Stimulated activated CD4-positive, alpha-beta T cell treated with anti-CD3 and anti-CD28 coated beads, TNF-alpha, amount 100 ng/mL, for 4 hours (primary cell): ENCODE measurements at places on chromosomes 5 and 9.

DNA sequence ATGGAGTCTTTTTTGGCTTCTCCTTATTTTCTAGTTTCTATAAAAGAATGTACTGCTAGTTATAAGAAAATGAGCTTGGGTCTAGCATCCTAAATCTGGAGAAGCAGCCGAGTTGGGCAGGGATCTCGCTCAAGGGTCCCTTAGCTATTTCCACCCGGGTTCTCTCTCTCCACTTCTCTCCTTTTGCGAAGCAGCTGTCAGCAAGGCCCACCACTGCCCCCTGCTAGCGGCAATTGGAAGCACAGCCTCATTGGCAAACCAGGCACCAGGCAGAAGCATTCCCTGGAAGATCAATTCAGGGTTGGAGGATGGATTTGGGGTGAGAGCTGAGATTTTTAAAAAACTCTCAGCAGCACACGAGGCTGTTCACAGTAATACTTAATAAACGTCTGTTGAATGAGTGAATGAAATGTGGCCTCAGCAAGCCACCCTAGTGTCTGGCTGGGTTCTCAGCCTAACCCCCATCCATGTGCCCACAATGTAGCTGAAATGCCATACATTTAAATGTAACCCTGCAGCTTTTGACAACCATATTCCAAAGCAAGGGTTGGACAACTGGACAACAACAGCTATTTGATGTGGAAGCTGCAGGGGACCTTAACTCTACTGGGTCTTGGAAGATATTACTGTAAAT, 34.6 kb upstream of the TNIP1 start:
- peak; percentile 58 for DNase-seq

GRCh38 chr5:84227236-84227635, 157.4 kb downstream of the EDIL3 start:
- no peak for DNase-seq

DNA sequence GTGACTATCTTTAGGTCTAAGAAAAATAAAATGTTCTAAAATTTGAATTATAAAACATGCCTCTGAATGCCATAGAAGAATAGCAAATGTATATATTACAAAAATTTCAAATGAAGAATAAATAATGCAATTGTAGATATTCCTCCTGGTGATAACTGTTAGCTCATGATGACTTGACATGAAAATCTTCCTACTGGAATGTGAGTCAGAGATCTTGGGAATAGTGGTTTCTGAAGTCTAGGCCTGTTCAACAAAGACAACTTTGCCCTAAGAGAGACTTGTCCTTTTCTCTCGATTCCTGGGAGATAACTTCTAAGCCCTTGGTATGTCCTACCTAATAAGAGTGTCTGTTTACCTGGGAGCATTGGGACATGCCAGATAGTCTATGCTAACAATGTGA, 746.3 kb upstream of the RIOK2 start:
- no peak for DNase-seq

- no peak for DNase-seq
Measured at GRCh38 chr5:130092991-130093390, 188.7 kb downstream of the CHSY3 start.

DNA sequence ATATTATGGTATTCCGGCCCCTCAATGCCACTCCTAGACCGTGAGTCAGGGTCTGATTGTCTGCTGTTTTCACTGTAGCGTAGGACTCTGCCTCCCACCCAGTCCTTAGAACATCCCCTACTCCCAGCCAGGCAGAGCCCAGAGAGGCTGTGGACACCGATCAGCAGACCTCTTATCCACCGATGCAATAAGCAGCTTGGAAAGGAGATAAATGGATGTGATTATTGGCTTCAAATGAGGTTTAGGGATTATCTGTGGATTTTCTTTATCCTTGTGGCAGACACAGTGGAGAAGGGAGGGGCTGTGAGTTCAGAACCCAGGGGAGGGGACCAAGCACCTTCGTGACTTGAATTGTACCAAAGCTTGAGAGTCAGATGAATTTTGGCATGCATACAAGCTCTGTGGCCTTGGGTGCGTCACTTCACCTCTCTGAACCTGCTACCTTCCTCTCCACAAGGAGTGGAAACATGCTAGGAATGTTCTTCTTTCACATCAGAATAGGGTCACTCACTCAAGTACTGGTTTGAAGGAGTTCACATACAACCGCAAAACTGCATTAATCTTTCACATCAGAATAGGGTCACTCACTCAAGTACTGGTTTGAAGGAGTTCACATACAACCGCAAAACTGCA, 83.1 kb upstream of the CPLX2 start:
- DNase-seq = no peak

DNA sequence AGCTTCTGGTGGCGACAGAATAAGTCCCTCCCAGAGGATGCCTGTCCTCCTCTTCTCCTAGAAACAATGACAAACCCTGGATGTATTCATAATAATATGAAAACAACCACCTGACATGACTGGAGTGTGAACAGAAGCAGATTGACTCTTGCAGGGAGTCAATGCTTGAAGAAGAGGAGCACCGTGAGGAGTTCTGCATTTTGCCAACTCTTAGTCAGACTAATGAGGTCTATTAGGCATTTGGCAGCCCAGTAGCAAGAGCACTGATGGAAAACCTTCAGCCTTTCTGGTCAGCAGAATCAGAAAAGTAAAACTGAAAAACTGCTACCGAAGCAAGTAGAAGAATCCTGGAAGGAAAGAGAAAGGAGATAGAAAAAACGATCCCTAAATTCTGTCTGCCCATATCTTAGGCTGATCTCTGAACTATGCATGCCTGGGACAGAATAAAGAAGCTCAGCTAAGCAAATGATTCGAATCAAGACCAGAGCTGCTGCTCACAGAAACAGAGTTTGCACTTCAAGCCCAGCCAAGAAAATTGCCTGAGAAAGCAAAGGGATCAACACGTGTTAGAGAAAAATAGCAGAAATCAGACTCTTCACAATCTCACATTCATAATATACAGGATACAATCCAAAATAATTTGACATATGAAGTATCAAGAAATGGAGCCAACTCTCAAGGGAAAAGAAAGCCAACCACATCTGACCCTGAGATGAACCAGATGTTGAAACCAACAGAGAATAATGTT, 69.5 kb upstream of the OSMR start:
- DNase-seq = no peak

DNA sequence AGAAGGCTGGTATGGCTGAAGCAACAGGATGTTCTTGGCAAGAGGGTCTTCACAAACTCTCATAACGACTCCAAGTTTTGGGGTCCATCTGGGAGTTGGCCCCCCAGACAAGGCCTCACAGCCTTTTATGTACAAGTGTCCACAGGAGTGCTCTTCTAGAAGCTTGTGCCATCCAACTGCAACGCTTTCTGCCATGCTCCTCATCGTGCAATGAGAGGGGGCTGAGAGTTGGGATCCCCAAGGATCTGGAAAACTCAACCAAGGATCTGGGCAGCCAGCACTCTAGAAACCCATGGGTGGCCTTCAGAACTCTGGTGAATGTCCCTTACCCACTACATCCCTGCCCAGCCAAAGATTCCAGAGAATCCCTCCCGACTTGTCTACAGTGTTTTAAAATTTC, 8.5 kb upstream of the AMBP start:
- no peak for DNase-seq

DNA sequence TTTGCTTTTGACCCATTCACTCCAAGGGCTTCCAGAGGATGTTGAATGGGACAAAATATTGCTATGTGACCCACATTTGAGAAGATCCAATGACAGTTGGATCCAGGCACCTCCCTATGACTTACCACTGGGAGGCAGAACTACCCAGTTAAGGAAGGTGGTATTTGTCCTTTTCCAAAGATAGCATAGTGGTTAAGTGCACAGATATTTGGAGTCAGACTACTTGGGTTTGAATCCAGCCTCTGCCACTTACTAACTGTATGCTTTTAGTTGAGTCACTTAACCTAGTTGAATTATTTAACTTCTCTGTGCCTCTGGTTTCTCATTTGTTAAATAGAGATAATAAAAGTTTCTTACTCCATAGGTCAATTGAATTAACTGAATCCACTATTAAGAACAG, 74.5 kb upstream of the PALM2AKAP2 start:
- no peak for DNase-seq

DNA sequence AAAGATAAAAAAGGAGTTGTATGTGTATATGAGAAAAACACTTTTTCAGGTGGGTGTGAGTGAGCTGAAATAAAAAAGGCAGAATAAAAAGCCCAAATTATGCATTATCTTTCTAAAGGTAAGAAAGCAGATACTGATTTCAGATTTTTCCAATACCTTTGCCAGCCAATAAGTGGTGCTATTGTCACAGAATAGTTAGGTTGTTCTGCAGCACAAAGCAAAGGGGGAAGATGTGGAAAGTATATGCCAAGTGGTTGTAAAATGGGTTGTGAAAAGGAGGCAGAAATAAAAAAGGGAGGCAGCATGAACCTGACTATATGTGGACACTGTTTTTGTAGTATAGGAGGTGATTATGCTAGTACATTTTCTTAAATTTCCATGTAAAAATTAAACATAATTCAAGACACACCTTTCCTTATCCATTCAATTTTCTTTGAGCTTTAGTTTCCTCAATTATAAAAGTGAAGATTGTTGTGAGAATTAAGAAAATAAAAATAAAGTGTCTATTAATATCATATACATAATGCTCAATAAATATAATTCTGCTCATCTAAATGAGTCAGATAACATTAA, 106.7 kb downstream of the SMIM15 start:
- no peak for DNase-seq

DNA sequence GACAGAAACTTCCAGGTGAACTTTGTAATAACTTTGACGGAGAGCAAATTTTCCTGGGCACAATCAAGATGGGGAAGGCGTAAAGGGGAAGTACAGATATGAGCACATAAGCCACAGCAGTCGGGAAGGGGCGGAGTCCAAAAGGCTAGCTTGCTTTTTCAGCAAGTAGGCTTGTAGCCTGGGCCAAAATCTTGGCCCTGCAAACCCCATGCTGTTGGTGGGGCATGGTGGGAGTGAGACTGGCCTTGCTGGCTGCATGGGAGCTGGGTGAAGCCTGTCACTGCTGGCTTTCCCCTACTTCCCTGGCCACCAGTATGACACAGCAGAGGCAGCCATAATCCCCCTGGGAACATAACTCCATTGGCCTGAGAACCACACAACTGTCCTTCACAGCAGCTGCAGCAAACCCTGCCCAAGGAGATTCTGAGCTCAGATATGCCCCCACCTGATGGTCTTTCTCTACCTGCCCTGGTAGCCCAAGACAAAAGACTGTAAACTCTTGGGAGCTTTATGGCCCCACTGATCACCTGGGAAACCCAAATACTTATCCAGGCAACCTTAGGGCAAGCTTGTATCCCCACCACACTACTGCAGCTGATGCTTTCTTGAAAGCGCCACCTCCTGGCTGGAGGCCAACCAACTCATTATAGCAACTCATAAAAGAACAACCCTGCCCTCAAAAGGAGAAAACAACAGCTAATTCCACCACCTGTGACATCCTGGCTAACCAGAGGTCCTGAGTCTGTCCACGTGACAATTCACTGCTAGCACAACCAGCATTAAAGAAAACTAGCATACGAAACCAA, 24.0 kb downstream of the DCTN4 start:
- no peak for DNase-seq

DNA sequence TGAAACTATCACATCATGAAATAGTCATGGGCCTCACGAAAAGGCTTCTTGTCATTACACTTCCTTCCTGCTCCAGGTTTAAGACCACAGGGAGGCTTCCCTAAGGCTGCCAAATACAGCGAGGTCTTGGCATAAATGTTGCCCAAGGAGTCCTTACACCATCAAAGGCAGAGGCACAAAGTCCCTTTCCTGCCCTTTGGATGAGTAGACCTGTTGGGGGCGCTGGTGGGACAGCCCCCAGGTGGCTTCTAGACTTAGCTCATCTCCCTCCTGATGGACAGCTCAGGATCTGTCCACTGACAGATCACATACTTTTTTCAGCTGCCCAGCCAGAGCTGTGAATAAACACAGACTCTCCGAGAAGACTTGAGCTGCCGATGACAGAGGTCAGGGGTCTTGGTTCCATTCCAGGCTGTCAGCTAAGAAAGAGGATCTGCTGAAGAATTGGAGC, 15.5 kb upstream of the MEGF9 start:
- DNase-seq = no peak

DNA sequence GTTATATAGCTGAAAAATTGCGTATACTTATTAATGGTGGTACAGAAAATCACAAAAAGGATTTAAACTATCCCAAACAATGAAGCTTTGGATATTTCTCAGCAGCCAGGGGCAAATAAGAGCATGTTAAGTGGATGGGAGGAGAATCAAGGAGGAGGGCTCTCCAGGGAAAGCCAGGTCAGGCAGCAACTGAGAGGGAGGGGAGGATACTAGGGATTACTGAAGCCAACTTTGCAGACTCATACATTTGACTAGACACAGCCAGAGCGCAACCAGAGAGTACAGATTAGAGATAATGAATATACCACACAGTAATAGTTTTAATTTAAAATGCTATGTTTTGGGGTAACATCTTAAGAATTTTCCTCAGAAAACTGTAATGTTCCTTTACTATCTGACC, 360.2 kb downstream of the HCN1 start:
- DNase-seq = no peak

GRCh38 chr5:115932991-115933390, 29.3 kb upstream of the LVRN start:
- DNase-seq = no peak

DNA sequence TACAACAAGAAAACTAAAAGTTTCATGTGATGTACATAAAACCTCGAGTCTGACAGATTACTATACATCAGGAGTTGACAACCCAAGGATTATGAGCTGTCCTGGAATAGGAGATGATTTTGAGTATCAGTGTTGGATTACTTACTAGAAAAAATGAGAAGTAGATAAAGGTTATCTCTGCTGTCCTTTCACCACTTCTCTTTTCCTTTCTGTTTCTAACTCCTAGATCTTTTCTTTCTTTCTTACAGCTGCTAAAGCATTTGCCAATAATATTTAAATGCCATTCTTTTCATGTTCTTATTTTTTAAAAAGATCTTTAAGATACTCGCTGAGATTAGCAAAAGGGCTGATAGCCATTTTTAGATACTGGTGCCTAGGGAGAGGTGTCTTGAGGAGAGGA, 14.8 kb downstream of the RBM27 start:
- no peak for DNase-seq

DNA sequence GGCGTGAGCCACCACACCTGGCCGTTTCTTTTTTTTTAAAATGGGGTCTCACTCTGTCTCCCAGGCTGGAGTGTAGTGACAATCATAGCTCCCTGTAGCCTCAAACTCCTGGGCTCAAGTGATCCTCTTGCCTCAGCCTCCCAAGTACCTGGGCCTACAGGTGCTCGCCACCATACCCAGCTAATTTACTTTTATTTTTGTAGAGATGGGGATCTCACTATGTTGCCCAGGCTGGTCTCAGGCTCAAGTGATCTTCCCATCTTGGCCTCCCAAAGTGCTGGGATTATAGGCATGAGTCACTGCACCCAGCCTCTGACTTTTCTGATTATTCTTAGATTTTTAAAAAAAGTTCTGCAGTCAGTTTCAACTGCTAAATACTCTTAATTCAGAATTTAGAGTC, 21.3 kb downstream of the RAI14 start:
- no peak for DNase-seq
